ENCODE measurements at places on chromosomes 7 and 10.

DNA sequence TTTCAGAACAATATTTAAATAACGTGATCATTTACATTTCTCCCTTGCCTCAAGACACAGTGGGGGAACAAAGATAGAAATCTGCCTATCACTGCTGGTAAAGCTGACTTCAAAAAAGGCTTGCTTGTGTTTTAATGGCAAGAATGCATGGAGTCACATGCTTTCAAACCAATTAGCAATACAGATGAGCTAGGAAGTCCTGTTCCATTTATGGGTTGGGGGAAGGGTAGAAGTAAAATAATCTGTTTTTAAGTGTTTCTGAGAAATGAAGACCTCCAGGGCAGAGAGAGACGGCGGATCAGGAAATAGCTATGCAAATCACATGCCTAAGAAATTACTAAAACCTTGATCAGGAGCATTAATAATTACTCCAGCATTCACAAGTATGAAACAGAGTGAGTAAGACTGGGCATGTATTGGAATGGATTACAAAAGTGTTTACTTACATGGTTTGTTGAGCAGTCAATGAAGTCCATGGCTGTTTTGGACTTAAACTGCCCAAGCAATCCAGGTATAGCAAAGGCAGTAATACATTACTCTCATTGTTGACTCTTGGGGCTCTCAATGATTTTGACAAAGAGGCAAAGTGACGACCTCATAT, 142.0 kb downstream of the ARID5B start:
- DNase-seq = no peak

DNA sequence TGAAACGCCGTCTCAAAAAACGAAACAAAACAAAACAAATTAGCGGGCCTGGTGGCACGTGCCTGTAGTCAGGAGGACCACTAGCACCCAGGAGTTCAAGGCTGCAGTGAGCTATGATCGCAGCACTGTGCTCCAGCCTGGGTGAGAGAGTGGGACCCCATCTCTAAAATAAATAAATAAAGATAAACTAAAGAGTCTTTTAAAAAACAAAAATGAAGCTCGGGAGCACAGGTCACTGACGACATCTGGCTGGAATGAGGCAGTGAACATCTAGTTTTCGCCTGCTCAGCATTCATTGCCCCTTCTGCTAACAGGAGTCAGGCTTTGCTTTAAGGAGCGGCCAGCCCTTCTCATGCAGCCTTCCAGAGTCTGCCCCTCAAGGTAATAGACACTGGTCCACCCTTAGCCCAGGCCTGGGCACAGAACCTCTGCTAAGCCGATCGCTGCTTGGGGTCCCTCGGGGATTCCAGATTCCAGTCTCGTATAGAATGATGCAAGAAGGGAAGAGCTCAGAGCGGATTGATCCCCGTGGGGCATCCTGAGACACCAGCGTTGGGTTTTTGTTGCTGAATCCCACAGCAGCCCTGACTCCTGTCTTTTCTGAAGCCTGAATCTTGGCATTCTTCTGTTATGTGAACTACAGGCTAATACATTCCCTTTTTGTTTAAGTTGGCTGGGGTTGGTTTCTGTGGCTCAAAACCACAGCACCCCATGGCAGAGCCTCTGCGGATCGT, 14.2 kb upstream of the FOXK1 start:
- DNase-seq = no peak

GRCh38 chr10:42836096-42836495, 53.5 kb downstream of the BMS1 start:
- no peak for DNase-seq

DNA sequence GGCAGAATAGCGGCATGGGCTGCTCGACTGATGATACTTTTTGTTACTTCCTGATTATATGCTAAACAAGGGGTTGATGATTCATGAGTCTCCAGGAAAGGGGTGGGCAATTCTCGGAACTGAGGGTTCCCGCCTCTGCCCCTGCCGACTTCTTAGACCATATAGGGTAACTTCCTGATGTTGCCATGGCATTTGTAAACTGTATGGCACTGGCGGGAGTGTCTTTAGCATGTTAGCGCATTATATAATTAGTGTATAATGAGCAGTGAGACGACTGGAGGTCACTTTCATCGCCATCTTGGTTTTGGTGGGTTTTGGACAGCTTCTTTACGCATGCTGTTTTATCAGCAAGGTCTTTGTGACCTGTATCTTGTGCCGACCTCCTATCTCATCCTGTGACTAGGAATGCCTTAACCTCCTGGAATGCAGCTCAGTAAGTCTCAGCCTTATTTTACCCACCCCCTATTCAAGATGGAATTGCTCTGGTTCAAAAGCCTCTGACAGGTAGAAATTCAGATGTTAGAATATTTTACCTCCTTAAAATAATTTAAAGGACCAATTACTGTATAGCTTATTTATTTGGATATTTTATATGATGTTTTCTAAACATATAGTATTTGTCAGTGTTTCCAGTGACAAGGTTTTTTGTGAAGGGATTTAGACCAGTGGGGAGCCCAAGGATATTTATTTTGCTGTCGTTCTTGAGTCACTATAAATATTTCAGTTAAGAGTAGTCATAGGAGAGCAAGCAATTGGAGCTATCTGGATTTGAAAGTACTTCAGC, 90.1 kb upstream of the PIK3CG start:
- peak; percentile 95 for DNase-seq

GRCh38 chr7:76368190-76368589, 9.4 kb upstream of the YWHAG start:
- DNase-seq = no peak

DNA sequence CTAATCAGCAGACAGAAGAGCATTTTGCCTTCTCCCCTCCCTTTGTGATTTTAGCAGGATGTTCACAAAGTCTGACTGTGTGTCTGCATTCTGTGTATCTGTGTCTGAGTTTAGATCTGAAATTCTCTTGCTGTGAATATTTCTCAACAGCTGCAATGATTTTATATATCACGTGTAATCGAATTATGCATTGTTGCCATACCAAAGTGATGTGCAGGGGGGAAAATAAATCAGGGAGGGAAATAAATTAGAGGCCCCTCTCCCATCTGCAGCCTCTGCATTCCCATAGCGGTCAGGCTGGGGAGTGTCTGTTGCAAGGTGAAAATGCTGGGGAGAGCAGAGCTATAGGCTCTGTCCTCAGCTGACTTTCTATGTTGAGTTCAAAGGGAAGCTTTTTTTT, 209.0 kb downstream of the LRMDA start:
- no peak for DNase-seq

DNA sequence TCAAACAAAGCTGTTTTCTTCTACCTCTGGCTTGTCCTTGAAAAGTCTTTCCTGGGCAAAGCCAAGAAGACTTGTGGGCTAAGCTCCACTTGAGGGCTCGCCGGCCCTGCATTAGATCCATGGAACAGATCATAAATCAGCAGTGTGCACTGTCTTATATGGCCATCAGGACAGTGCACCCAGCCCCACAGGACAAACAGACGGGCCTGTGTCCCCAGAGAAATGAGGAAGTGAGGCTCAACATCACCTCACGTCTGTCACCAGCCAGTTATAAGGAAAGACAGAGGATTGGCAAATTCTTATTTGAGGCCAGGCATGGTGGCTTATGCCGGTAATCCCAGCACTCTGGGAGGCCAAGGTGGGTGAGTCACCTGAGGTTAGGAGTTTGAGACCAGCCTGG, 12.3 kb upstream of the IFT22 start:
- DNase-seq = no peak

DNA sequence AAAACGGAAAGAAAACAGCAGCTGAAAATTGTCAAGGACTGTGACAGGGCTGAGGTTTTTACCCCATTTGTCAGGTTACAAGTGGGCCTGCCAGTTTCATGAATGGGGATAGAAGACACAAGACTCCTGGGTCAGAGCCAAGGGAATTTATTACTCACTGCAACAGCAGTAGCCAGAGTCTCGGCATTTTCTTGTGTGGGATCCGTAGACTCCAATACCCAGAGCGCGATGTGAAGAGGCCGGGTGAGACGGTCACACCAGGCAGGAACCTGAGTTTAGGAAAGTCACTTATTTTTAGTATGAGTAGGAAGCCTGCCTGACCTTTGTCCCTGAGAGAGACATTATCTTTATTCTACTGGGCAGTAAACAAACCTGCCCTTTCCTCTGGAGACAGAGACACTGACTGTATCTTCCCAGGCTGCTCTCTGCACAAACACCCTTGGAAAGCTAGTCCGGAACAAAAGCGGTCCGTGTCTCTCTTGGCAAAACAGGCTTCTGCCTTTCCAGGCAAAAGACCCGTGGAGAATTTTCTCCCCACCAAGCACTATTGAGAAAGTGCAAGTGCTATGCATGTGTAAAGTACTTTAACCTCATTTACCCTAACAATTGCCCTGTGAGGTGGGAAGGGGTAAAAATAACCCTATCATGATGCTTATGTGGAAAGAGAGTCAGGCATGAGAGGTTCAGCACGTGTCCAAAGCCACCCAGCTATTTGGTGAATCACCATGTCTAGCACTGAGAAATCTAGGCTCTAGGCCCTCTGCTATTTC, 58.4 kb downstream of the JCAD start:
- DNase-seq = no peak

DNA sequence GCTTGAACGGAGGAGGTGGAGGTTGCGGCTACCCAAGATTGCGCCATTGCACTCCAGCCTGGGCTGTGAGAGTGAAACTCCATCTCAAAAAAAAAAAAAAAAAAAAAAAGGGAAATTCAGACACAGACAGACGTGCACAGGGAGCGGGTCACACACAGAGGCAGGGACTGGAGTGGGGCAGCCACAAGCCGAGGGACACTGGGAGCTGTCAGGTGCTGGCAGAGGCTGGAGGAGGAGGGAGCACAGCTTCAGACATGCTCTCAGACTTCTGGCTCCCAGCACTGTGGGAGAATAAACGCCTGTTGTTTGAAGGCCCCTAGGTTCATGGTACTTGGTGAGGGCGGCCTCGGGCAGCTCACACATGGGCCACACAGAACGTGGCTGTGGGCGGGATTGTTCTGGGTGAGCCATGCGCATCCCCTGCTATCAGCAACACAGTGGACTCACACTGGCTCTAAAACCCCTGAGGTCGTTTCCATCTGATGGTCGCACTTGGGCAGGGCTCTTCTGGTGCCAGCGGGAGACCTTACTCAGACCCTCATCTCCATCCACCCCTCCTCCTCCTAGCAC, 375.9 kb downstream of the DNAJB6 start:
- DNase-seq = no peak

- no peak for DNase-seq
Observed at GRCh38 chr7:132379292-132379691, 197.0 kb downstream of the PLXNA4 start.

DNA sequence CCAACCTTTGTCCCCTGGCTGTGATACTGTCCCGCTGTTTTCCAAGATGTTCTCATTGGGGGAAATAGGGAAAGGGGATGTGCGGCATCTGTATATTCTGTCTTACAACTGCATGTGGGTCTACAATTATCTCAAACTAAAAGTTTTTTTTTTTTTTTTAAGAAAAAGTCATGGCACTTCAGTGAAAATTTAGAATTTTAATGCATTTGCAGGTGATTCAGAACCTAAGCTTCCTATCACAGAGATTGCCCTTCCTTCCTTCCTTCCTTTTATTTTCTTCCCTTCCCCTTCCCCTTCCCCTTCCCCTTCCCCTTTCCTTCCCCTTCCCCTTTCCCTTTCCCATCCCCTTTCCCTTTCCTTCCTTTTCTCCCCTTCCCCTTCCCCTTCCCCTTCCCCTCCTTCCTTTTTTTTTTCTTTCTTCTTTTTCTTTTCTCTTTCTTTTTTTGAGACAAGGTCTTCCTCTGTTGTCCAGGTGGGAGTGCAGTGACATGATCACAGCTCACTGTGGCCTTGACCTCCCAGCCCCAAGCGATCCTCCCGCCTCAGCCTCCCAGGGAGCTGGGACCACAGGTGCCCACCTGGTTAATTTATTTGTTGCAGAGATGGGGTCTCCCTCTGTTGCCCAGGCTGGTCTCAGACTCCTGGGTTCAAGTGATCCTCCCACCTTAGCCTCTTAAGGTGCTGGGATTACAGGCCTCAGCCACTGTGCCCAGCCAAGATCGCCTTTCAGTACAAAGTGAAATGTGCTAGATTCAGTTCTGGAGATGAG, 32.0 kb downstream of the JAKMIP3 start:
- no peak for DNase-seq

DNA sequence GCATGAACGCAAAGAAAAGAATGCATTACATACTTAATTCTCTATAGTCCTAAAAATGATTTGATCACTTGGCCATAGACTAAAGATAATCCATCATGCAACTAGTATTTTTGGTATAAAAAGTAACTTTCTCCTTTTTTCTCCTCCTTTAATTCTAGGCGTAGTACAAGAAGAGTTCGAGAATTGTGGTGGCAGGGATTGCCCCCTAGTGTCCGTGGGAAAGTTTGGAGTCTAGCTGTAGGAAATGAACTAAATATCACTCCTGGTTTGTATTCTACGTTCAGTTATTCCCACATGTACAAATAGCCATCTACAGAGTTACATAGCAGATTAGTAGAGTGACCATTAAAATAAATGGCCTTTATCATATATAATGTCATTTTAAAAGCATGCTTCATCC, 45.5 kb upstream of the HELLS start:
- peak; percentile 20 for DNase-seq

DNA sequence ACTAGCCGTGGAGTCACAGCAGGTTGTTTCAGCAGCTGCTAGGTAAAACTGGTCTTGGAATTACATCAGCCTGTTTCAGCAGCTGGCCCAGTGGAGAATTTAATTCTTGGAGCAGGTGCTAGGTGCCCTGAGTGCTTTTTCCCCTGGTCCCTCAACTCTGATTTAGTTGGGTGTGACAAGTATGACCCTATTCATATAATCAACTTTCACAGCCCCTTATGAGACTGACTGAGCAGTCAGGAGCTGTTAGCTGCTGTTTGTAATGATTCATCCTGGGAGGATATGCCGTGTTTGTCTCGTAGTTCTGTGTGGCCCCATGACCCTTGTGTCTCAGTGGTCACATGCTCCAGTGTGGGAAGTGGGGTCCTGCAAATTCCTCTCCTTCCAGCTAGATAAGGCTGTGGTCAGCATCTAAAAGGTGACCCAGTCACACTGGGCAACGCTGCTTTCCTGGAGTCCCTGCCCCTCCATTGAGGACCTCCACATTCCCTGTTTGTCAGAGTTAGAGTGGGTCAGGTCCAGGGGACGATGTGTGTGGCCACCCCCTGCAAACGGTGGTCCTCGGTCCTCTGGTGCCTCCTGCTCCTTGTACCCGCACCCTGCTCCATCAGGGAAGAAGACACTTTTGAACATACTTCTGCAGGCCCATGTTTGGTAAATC, 28.3 kb downstream of the TBATA start:
- DNase-seq = no peak

DNA sequence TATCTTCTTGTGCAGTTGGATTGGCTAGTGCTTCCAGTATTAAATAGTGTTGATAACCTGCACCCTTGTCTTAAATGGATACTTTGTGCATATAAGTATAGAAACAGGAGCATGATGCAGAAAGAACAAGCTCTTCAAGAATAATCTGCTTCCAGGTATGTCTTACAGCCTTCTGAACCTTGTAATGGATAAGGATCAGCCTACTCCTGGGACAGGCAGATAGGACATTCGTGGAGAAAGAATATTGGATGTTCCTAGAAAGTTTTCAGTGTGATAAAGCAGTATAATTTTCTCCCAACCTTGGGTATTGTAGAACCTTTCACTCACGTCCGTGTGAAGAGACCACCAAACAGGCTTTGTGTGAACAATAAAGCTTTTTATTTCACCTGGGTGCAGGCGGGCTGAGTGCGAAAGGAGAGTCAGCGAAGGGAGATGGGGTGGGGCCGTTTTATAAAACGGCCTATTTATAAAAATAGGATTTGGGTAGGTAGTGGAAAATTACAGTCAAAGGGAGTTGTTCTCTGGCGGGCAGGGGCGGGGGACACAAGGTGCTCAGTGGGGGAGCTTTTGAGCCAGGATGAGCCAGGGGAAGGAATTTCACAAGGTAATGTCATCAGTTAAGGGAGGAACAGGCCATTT, 27.2 kb downstream of the C1GALT1 start:
- DNase-seq = no peak

All from SW 1271 (cell line).